Activated CD4-positive, alpha-beta T cell treated with anti-CD3 and anti-CD28 coated beads, Interleukin-2, amount 50 U/mL, for 4 hours (primary cell): ENCODE measurements at places on chromosomes 1 and 21.

DNA sequence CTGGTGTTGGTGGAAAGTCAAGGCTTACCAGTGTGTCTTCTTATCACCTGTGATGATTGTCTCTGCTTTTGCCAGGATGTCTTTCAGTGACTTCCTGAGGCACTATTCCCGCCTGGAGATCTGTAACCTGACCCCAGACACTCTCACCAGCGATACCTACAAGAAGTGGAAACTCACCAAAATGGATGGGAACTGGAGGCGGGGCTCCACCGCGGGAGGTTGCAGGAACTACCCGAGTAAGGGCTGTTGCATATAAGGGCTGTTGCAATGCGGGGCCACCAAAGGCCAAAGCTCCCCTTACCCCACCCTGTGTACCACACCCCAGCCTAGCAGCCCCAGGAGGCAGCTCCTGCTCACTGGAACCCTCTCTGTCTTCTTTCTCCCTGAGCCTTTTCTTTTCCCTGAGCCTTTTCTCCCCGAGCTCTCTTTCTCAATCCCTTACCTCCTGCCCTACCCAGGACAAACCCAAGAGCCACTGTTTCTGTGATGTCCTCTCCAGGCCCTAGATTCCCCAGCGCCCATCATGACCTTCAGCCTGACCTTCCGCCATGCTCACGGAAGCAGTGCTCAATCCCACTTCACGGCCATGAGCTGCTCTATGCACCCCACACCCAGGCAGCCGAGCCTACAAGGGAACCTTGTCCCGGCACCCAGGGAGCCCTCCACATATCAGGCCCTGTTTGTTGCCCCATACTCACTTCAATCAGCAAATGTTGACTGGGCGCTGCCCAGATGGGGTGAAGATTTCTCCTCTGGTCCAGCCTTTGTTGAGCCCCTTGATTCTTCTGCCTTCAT is 40.6 kb downstream of the CAPN2 start:
- DNase-seq, result no peak

DNA sequence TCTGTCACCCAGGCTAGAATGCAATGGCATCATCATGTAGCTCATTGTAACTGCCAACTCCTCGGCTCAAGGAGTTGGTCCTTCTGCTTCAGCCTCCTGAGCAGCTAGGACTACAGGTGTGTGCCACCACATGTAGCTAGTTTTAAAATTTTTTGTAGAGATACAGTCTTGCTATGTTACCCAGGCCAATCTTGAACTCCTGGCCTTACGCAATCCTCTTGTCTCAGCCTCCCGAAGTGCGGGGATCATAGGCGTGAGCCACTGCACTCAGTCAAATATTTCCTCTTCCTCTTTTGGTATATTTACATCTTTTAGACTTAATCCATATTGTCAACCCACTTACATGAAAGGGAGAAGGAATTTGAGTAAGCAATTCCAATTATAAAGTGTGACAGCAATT is 121.1 kb downstream of the EVI5 start:
- no peak for DNase-seq

GRCh38 chr1:10664251-10664650 is 132.2 kb downstream of the CASZ1 start:
- DNase-seq, result no peak

- DNase-seq, result no peak
Measured at GRCh38 chr1:161158316-161159010, 837 bp upstream of the USP21 start.

GRCh38 chr1:224368409-224368808 is 11.7 kb downstream of the CNIH4 start:
- no peak for DNase-seq

GRCh38 chr1:204706838-204707509 is 21.4 kb upstream of the LRRN2 start:
- DNase-seq, result no peak

DNA sequence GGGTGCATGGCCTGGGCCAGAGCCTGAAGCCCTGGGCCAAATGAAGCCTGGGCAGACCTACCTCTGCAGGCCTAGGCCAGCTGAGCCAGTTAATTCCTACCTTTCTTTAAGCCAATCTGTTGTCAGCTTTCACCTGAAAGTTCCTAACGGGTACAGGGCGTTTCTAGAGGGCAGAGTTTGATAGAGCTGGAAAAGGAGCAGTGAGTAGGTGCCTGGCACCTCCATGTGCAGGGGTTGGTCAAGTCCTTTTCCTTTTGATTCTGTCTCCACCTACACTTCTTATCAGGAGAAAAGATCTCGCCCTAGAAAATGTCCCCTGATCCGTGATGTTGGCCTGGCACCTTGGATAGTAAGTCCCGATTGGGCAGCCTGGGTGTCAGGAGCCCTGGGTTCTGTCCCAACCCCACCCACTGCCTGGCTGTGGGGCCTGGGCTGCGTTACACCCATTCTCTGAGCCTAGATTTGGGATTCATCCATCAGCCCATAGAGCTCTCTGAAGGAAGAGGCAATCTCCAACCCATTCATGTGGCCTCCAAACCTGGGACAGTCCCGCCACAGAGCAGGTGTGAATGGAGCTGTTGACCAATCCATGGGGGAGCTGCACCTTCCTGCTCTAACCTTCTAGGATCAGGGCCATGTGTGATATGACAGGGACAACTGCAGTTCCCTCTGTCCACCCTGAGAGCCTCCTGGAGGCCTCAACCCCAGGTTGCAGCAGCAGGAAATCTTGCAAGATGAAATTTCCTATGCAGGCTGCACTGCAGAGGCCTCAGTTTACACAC is 304.3 kb downstream of the MATN1 start:
- DNase-seq, result no peak

DNA sequence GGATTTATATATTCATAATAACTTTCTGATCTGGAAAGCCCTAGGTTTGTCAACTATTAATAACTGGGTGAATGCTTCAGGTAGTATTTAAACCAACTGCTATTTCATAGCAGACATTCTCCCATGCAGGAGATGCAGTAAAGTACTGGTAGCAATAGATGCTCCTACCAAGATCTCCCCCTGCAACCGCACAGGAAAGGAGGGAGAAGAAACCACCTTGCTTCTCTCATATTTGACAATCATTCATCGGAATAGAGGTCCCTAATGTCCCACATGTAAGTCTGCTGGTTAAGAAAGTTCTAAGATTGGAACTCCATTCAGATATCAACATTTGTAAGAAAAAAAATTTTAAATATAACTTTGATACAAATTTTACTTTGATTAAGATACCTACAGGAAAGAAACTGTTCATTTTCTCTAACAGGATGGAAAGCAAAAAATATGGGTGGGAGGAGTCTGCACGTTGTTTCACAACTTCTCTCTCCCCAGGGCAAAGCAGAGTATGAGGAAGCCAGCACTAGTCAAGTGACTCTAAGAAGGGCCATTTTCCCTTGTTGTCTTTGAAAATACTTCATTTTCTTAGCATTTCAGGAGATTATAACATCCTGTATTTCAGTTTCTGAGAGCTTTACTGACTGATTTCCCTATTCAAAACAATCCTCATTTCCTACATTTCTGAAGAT is at the start of gene PYHIN1:
Gene PYHIN1, plus strand, starts transcription at position 498 of the 683 bp plus-strand sequence. CDS start 5,359 bp downstream, outside the sequence.
- DNase-seq, result no peak

- DNase-seq, result peak; percentile 11
Measured at GRCh38 chr1:84301004-84301784, at the start of gene SAMD13. TSS of gene SAMD13 (plus strand) at chr1:84301708. CDS start at chr1:84303235, 1,527 bp downstream.

- DNase-seq, result no peak
Measured at GRCh38 chr1:45620588-45621500, 3.0 kb downstream of the CCDC17 start.

- no peak for DNase-seq
Measured at GRCh38 chr1:117527566-117528102, 78.2 kb upstream of the TENT5C start.

DNA sequence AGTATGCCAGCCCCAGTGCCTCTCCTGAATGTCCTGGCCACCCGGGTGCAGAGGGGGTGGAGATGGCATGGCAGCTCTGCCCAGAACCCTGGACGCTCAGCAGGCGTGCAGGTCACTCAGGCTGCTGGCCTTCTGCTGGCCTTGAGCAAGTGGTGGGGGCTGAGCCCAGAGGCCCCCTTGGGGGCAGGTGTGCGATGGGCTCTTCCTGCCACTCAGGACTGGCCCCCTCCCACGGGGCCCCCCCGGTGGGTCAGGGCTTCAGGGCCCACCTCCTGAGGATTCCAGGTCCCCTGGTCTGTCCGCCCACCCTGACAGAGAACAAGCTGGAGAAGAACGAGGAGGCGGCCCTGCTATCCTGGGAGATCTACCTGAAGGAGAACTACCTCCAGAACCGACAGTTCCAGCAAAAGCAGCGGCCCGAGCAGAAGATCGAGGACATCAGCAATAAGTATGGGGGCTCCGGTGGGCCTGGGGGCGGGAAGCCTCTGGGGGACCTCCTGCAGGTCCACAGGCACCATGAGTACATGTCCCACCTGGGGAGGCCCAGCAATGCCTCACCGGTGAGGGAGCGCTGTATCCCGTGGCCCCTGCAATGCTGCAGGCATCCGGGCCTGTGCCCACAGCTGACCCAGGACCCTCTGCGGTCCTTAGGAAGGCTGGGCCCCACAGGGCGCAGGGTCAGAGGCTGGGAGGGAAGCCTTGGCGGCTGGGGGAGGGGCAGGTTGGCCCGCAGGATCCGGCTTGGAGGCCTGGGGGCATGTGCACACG is 37.0 kb upstream of the LRRC3 start:
- no peak for DNase-seq

DNA sequence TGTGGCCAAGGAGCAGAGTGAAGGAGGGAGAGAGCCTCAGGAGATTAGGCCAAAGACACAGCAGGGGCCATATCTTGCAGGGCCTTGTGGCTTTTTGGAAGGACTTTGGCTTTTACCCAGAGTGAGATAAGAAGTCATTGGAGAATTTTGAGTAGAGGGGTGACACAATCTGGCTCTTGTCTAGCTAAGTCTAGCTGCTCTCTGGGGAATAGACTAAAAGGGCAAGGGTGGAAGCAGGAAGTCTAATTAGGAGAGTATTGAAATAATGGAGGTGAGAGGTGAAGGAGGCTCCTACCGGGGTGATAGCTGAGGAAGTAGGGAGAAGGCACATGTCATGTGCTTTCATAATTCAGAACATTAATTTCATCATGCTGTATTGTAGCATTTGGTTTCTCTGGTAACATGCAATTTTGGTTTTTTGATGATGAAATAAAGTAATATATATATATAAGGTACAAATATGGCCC is 34.3 kb upstream of the KCNA3 start:
- no peak for DNase-seq

DNA sequence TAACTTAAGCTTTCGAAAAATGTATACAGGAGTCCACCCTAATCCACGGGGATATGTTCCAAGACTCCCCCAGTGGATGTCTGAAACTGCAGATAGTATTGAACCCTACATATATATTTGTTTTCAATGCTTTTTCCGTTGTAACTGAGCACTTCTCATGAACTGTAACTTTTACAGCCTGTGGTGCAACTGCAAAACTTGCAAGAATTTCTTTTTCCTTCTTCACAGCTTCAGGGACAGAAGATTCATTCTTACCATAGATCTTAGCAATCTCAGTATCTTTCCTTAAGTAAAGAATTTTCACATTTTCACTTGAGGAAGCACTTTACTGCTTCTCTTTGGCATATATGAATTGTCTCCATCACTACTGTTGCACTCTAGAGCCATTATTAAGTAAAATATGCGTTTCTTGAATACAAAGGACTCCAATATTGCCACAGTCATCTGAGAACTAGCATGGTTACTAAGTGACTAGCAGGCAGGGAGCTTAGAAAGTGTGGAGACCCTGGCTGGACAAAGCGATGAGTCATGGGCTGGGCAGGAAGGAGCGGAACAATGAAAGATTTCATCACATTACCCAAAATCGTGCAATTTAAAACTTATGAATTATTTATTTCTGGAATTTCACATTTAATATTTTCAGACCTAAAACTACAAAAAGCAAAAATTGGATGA is 14.1 kb downstream of the DPYD start:
- no peak for DNase-seq

DNA sequence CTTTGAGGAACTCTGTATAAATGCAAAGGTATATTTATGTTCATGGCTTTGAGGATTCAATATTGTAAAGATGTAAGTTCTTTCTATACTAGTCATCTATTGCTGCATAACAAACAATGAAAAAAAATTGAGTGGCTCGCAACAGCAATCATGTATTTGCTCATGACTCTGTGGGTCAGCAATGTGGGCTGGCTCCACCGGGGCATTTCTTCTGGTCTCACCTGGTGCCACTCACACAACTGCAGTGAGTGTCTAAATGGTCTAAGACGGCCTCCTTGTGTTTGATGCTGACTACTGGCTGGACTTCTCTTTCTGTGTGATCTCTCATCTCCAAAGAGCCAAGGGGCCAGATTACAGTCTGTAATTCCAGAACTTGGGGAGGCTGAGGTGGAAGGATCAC is 45.1 kb upstream of the EXO1 start:
- no peak for DNase-seq

- no peak for DNase-seq
Measured at GRCh38 chr1:31380181-31380580, 7.3 kb upstream of the FABP3 start.

DNA sequence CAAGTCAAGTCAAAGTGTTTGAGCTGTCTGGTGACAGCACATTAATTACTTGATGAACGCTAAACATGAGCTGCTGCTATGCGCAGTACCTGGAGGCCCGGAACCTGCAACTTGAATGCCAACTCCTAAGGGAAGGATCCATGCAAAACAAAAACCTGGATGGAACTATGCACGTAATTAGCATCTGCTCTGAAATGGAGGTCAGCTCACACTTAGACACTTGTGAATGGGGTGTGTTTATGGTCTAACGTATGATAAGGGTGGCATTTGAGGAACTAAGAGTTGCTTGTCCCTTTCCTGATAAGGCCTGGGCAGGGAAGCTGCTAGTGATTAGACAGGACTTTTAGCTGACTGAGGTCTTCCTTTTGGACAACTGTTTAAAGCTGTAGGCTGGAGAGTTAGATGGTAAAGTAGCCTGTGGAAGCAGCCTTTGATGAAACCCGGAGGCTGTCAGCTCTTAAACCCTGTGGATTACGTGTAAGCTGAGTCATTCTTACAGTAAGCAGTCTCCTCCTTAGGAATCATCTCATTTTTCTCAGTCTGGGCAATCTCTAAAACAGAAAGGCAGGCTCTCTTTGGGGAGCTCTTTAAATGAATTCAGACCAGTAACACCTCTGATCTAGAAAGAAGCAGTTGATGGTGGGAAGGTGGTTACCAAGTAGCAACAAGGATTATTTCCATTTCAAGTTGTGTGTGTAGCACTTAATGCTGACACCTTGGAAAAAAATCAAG is 6.8 kb downstream of the TENT5C start:
- DNase-seq, result no peak

DNA sequence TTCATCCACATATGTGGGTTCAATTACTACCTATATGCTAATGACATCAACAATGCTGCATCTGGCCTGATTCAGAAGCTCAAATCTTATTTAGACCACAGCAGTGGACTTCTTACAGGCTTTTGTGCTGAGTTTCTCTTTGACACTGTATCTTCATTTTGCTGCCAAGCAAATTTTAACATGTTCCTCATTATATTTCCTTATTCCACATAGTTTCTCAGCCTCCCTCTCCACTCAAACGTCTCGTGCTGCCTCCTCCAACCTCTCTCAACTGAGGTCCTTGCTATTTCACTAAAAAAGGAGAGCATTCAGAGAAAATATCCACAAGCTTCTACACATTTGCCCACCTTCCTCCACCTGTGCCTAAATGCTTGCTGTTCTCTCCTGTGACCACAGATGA is 6.5 kb downstream of the TDRKH start:
- DNase-seq, result no peak
